Stimulated activated CD8-positive, alpha-beta memory T cell treated with anti-CD3 and anti-CD28 coated beads, Interleukin-4, amount 100 ng/mL, for 1 hour (primary cell): ENCODE measurements at places on chromosomes 3 and 15.

DNA sequence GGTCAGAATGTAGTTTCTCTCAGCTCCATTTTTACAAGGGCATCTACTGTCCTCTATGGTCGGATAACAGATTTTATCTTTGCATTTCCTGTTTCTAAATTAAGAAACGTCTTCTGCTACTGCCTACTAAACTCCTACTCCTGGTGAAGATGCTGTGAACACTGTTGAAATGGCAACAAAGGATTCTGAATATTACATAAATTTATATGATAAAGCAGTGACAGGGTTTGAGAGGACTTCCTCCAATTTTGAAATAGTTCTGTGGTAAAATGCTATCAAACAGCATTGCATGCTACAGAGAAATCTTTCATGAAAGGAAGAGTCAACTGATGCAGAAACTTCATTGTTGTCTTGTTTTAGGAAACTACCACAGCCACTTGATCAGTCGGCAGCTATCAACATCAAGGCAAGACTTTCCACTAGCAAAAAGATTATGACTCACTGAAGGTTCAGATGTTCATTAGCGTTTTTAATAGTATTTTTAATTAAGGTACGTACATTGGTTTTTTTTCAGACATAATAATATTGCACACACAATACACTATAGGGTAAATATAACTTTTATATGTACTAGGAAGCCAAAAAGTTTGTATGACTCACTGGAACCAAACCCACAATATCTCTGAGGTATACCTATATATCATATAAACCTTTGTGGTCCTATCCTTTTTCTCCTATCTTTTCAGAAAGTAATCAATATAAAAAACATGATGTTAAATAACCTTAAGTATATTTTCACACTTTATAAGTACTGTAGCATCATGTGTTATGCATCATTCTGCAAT, 156.1 kb downstream of the STAG1 start:
- DNase-seq: no peak

DNA sequence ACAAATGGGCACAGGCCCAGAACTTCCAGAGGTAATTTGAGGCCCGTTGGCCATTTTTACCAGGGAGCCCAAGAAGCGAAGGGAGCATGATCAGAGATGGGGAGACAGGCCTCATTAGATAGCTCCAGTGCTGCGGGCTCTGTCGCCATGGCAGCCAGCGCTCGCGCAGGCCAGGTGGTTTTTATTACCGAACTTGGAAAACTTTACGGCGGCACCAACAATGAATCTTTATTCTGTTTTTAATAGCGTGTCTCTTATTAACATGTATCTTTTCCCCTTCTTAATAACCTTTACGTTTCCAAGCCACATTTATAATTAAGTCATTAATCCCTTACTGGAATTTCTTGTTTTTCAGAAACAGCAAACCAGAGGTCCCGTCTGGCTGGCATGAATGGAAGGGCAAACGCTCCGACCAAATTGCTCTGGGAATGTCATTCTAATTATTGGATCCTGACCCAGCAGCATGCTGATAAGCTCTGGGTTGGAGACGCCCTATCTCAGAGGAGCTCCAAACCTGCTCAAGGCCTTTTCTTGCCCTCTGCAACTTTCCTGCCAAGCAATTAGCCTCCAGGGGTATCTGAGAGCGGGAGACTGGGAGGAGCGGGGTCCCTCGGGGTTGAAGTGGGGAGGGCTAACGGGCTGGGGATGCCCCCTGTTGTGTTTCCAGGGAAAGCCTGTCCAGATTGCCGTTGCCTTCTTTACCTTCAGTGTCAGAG, 256.4 kb downstream of the TLE3 start:
- no peak for DNase-seq

GRCh38 chr3:62771331-62772072, 103.7 kb downstream of the CADPS start:
- DNase-seq: no peak

DNA sequence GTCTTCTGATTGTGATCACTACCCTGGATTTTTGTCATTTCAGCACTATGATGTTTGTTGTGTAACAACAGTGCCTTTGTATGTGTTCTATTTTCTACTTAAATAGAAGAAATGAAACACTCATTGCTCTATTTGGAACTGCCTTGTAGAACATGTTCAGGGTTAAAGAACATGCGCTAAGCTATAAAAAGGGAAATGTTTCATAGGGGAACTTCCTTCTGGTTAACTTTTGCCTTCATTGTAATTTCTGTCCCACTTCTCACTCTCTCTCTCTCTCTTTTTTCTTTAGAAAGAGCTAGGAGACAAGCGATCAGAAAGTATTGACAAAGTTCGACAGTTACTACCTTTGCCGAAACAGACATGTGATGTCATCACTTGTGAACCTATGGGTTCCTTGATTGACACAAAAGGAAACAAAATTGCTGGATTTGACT, at the start of gene P2RY12:
P2RY12 (minus strand) TSS at position 13 of the 434 bp plus-strand sequence. CDS start 45,908 bp downstream, outside the sequence.
- no peak for DNase-seq

- no peak for DNase-seq
Measured at GRCh38 chr15:98673133-98673532, 24.8 kb downstream of the IGF1R start.

DNA sequence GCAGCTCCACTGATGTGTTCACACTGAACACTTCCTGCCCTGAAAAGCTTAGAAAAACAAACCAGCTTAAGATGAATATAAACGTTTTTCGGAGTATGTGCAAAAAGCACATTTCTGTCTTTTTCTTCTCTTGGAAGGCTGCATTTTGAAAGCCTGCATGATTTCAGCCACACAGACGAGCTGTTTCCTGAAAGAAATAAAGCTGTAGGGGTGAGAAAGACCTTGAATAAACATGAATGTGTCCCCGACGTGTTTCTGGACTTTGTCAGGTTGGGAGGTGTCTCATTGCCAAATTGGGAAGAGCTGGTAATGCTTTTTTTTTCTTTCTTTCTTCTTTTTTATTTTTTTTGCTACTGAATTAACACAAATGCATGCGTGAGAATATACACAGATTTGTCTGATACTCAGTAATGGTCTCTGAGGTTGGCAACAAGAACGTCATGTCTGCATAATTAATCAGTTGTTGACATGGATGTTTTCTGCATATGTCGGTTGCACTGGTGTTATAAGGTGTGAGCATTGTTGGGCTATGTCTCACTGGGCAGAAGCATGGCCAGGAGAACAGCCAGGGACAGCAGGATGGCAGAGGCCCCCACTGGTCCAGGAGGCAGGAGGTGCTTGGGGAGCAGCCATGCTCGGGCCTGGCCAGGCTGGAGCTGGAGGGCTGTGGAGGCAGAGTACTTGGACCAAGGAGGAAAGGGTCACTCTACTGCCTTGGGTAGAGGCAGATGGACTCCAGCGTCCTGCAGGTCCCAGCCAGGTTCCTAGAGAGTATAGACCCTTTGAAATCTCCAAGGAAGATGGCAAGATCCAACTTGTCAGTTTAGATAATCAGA, 39.0 kb downstream of the ADAMTSL3 start:
- no peak for DNase-seq

- no peak for DNase-seq
Measured at GRCh38 chr3:184791171-184791570, 20.8 kb upstream of the VPS8 start.

- DNase-seq: no peak
Measured at GRCh38 chr3:193829781-193830180, 236.8 kb downstream of the OPA1 start.

DNA sequence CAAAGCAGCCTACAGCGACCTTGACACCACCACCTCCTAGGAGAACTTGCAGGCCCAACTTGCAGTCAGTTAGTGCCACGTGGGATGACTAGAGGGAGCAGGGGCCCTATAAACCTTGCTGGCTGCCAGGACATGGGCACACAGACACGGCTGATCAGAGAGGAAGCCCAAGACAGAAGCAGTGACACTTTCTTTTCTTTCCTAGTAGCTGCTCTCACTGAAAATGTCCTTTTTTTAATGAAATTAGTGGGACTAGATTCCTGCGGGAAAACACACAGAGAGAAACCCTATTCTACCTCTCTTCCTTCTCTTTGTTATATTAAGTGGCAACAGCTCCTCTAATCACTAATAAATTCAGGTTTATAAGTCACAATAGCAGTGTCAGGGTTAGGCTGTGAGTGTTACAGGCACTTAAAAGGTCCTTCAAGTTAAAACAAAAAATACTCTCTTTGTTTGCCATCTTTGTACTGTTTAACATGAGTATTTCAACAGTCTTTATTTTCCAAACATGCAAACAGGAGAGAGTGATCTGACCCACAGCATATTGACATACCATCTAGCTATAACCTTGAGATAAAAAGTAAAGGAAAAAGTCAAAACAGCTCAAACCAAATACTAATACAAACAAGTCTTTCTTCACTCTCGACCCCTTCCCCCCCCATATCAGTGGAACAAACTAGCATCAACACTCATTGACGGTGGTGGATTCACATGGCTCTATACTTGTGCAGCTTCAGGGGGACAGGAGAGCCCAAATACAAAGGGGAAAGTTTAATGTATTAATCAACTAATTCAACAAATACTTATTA, 2.1 kb upstream of the TMEM212 start:
- no peak for DNase-seq

- no peak for DNase-seq
Measured at GRCh38 chr3:46881596-46882376, 4.3 kb downstream of the PTH1R start.

DNA sequence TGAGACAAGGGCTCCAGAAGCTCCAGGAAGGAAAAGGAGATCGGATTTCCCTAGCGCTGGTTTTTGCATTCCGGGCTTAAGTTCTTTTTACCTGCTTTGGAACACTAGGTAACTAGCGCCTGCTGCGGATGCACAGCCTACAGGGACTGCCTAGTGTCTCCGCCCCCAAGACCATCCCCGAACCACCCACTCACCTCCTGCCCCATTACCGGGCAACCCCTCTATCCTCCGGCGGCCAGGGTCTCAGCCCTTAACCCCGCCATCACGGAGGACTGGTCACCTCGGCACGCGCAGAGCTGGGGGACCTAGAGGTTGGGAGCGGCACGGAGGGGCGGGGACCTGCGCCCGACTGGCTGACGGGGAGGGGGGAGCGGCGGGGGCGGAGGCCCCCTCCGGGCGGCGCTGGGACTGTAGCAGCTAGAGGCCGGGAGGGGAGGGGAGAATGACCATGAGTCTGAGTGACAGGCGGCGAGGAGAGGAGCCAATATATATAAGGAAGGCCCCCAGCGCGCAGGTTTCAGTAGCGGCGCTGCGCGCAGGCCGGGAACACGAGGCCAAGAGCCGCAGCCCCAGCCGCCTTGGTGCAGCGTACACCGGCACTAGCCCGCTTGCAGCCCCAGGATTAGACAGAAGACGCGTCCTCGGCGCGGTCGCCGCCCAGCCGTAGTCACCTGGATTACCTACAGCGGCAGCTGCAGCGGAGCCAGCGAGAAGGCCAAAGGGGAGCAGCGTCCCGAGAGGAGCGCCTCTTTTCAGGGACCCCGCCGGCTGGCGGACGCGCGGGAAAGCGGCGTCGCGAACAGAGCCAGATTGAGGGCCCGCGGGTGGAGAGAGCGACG, at the start of gene DLL4:
DLL4 (plus strand) TSS at position 520 of the 839 bp plus-strand sequence. CDS start 329 bp downstream, outside the sequence.
- DNase-seq: no peak

- no peak for DNase-seq
Measured at GRCh38 chr3:179020112-179020511, 51.5 kb downstream of the ZMAT3 start.

GRCh38 chr15:38093931-38094330, 158.7 kb upstream of the SPRED1 start:
- DNase-seq: no peak

DNA sequence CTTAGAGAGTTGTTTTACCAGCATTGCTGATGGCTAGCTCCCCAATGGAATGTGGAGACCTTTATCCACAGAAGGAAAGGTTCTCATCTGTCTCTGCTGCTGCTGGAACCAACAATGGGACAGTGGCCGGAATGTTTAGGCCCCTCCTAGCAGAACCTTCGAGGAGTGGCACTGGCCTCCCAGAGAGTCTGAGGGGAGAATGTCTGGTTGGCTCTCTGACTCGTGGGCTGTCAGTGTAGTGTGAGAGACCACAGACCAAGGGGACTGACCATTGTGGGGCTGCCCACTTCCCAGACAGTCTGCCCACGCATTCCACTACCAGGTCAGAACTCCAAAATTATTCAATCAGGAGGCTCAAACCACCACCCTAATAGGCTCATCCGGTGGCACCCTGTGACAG, 5.1 kb downstream of the RASL12 start:
- no peak for DNase-seq

- DNase-seq: no peak
Measured at GRCh38 chr3:16807391-16807790, 77.4 kb upstream of the PLCL2 start.
